ENCODE measurements at places on chromosomes 7 and 10.
A peak's percentile ranks its signal among the peaks of the same experiment; 100 is the strongest.

DNA sequence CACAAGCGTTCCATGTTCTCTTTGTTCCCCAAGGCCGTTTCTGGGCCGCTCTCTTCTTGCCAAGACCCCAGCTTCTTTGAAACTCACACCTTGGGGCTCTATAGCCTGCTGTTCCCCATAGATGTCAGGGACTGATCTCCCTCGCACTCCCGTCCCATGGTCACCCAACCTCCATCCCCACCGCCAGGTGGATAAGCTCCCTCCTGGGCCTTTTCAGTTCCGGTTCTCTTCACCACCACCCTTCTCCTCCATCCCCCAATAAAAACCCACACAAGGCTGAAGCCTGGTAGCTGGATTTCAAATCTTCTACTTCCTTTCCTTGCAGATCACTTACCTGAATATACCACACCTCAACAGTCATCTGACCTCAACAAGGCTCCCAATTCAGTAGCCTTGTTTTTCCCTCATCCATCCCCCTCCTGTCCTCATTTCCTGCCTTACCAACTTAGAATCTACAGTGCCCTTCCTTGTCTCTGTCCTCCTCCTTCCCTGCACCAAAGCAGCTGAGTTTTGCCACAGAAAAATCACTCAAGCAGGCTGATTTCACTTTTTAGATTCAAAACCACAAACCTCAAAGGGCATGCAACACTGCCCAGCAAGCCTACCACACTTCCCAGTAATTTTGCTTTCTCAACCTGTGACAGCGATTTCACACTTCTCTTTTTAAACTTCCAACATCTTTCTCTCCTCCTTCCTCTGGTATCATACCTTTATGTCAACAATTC, 7.7 kb downstream of the SLC37A3 start:
- DNase-seq, result no peak

- DNase-seq, result no peak
Observed at GRCh38 chr10:103382769-103383168, 13.5 kb downstream of the ATP5MK start.

- no peak for DNase-seq
Observed at GRCh38 chr10:115945701-115946445, 327.1 kb downstream of the GFRA1 start.

- DNase-seq, result peak; percentile 73
Observed at GRCh38 chr10:120477021-120477742, 20.2 kb downstream of the PLPP4 start.

GRCh38 chr7:68619526-68619925, 978.7 kb upstream of the AUTS2 start:
- no peak for DNase-seq

DNA sequence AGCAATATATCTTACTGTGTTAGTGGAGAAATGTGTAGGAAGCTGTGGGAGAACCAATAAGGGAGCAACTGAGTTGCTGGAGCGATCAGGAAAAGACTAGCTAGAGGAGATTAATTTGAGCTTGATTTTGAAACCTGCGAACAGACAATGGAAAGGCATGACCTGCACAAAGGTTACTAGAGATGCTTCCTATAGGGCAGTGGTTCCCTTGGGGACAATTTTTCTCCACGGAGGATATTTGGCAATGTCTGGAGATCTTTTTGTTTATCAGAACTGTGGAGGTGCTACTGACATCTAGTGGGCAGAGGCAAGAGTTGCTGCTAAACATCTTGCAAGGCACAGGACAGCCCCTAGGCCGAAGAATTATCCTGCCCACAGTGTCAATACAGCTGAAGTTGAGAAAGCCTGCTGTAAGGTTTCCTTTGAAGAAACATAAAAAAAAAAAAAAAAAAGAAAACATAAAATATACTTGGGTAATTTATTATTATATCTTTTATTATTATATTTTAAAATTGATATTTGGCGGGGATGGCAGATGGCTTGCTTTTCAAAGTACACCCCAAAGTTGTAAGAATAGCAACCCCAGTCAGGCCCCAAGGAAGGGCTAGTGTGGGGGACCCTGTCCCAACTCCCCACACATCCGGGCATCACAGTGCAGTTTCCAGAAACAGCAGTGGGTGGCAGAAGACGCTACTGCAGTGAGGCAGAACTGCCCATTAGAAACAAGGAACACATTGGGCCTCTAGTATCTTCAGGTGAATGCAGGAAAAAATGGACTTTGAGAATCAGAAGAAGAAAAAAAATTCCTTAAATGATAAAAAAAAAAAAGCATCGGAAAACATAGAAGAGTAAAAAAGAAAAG, 481.6 kb downstream of the SH2D4B start:
- no peak for DNase-seq

DNA sequence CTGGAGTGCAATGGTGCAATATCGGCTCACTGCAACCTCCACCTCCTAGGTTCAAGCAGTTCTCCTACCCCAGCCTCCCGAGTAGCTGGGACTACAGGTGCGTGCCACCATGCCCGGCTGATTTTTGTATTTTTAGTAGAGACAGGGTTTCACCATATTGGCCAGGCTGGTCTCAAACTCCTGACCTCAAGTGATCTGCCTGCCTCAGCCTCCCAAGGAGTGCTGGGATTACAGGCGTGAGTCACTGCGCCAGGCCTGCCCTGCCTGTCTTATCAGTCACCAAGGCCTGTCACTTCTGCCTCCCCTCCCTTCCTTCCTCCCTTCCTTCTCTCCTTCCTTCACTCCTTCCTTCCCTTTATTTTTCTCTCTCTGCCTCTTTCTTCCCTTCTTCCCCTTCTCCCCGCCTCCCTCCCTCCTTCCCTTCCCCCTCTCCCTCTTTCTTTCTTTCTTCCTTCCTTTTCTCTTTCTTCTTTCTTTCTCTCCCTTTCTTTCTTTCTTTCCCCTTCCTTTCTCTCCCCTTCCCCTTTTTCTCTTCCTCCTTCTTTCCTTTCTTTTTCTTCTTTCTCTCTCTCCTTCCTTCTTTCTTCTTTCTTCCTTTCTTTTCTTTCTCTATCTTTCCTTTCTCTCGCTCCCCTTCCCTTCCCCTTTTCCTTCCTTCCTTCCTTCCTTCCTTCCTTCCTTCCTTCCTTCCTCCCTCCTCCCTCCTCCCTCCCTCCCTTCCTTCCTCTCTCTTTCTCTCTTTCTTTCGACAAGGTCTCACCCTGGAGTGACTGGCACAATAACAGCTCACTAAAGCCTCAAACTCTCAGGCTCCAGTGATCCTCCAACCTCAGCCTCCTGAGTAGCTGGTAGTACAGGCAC, 3.1 kb upstream of the ST7 start:
- no peak for DNase-seq

DNA sequence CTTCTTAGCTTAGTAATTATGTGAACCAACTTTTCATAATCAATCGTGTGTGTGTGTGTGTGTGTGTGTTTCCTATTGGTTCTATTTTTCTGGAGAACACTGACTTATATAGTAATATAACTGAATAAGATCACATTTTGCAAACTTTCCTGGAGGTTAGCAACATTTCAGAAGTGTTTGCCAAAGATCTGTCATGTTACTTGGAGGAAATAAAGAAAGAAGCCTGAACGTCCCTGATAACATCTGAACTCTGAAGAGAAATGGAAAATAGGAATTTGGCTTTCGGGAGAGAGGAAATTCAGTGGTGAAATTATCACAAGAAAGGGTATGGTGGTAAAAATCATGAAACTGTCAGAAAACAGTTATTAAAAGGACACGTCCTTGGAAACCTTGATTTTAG, 984.4 kb upstream of the AUTS2 start:
- no peak for DNase-seq

DNA sequence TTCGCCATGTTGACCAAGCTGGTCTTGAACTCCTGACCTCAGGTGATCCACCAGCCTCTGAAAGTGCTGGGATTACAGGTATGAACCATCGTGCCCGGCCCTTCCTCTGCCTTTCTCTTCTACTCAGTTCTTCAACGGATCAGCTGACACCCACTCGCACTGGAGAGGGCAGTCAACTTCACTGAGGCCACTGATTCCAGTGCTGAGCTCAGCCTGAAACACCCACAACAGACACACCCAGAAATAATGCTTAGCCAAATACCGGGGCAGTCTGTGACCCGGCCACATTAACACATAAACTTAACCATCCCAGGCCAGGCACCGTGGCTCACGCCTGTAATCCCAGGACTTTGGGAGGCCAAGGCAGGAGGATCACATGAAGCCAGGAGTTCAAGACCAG, 119.3 kb upstream of the CHST15 start:
- no peak for DNase-seq

DNA sequence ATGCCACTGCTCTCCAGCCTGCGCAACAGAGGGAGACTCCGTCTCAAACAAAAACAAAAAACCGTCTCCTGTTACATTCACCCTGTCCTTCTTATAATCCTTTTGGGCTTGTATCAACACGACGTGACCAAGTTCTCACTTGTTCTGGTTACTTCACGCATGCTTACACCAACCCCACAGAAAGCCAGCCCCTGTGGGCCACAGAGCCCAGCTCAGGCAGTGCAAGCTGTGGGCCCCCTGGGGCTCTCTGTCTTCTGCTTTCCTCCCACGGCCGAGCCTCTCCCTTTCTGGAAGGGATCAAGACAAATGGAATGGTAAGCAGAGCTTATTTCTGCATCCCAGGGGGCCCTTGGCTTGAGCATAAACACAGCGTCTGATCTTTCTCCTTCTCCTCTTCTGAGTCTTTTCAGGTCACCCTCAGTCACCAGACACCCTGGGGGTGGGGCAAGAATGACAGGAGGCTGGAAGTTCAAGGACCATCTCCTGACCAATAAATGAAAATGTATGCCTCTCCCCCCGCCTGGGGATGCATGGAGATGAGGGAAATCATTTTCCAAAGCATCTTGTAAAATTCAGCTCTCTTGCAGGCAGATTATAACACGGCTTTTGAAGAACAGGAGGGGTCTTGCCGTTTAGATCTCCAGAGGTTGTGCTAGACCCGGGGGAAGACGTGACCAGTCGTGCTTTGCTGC, 19.0 kb upstream of the TRIM56 start:
- no peak for DNase-seq

DNA sequence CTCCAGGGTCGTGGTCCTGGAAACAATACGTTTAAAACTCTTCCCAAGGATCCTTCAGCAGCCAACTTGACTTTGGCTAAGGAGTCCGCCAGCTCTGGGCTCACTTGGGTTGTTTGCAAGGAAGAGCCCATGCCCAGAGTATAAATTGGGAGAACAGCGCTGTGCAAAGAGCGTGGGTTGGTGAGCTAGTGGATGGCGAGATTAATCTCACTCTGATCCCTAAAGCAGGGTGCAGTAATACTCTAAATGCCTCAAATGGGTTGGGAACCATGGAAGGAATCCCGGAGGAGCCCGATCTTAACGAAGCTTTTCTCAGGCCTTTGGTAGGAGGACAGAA, 495 bp upstream of the SDHAF3 start:
- DNase-seq, result no peak

DNA sequence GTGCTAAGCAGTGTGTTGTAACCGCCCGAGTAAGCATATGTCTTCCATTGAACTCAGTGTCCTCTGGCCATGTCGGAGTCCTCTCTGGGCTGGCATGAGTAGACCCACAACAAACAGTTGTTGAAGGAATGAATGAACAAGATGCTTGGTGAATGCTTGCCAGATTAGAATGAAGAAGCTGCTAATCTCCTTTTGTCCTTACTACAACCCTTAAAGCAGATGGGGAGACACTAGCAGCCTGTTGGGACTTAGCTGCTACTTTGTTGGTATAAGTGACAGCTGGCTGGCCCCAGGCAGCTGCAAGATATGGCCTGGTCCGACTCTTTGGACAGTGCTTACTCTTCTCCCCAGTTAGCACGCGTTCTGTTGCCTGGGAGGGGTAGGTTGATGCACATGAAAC, 370.1 kb downstream of the RPS24 start:
- no peak for DNase-seq

DNA sequence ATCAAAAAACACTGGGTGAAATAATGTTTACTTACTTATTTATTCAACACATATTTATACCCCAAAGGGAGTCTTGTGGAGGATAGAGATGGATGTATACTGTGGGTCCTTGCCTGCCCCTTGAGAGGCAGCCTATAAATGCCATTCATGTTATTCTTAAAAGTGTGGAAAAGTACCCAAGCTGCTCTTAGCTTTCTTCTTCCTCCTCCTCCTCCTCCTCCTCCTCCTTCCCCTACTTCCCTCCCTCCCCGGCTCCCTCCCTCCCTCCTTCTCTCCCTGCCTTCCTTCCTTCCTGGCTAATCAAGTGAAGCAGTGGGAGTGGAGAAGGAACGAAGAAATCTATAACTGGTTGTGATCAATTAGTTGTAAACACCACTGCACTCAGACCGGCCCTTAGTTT, 21.2 kb upstream of the IGF2BP3 start:
- no peak for DNase-seq

GRCh38 chr10:114852197-114852596, 30.6 kb downstream of the FHIP2A start:
- no peak for DNase-seq

GRCh38 chr7:51847461-51848134, 531.0 kb upstream of the COBL start:
- DNase-seq, result no peak

DNA sequence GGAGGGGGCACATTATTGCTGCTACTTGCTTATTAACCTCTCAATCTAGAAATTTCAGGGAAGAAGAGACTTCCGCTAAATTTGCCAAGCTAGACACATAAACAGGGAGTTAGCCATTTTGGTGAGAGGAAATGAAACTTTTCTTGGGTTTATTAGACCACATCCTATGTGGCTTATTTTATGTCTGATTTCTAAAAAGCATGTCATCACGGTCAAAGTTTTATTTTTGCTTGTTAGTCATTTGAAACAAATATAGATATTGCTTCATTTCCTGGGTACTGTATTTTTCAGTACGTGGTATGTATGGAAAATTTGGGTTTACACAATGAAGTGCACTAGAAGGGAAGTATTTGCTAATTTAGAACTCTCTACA, 144.1 kb downstream of the TCF7L2 start:
- DNase-seq, result no peak
